ENCODE measurements at places on chromosomes 3 and 15.

DNA sequence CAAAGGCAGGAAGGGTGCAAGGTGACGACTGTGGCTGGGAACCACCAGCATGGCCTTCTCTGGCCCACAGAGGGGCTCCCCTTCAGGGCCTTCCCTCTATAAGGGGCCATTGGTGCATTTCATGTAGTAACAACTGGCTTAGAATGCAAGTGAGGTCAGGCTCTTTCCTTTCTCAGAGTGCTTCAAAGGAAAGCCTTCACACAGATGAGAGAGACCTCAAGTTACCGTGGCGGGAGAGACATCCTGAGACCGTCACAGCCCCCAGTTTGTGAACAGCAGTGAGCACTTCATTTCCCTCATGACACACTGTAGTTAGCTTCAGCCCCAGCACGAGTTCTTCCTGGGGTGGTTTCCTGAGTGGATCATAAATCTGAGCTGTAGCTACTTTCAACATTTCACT lies 96.6 kb upstream of the LIMD1 start:
- no peak for DNase-seq

GRCh38 chr3:42157540-42158538 lies 66.7 kb downstream of the TRAK1 start:
- no peak for DNase-seq

DNA sequence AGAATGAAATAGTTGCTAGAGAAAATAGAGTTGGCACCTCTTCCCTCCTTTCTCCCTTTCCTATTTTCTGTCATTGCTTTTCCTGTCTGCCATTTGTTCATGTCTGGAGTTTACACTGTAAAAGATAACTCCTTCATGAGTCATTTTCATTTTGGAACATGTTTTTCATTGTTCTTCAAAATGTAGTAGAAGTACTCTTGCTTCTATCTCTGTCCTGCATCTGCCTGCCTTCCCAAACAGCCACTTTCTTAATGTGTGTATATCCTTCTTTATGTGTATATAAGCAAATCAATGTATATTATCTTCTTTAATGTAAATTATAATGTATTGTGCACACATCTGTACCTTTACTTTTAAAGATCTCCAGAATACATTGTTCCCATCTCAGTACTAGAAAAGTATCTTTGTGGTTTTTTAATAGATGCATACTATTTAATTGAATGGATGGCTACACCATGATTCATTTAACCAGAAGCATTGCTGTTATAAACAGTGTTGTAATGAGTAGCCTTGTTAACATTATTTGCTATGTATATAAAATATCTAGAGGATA lies 41.1 kb downstream of the TSC22D2 start:
- no peak for DNase-seq

DNA sequence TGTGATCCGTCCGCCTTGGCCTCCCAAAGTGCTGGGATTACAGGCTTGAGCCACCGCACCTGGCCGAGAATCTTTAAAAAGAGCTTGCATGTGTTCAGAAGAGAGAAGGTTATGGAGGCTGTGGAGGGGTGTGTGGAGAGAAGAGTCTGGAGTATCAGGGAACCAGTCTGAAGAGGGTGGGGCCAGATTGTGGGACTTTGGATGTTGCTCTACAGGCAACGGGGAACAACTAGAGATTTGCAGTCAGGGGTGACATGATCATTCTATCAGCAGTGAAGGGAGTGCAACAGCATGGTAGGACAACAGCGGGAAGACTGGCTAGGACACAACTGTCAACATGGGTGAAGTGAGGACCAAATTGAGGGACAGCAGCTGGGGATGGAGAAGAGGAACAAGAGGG lies 8.9 kb downstream of the SCAMP2 start:
- no peak for DNase-seq

DNA sequence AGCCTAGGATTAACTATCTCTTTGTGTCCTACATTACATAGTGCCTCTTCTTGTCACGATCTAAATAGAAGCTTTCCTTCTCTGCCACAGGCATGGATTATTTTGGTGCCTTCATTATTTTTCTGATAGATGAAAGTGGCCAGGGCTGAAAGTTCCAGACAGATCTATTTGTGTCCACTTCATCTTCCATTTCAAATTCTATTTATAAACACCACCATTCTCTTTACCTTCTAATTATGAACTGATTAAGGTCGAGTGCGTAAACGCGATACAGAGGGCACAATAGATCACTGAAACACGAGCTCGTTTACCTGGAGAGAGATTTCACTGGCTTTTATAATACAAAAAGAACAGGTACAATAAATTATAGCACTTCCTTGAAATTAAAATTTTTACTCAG lies 105.0 kb downstream of the EDEM1 start:
- no peak for DNase-seq

DNA sequence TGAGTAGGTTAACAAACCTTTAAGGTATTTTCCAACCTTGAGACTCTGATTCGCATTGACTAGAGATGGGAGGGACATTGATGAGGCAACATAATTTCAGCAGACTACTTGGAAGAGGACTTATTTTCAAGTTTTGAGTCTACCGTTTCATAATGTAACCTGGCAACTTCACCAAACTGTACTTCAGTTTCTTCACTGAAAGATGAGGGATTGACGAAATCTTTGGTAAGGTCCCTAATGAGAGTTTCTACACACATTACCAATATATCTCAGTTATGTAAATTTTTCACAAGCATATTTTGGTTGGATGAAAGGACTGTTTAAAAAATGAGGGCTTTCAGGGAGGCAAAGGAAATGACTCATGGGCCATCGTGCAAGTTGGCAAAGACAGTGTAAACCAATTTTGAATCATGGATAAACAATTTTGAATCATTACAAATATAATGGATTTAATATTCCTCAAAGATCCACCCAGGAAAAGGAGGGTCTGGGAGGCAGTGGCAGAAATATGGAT lies 28.7 kb upstream of the SEMA6D start:
- DNase-seq, result no peak

GRCh38 chr15:81475471-81475870 lies 101.5 kb upstream of the TMC3 start:
- DNase-seq, result no peak

- no peak for DNase-seq
Measured at GRCh38 chr3:27610800-27611525, 111.2 kb downstream of the EOMES start.

DNA sequence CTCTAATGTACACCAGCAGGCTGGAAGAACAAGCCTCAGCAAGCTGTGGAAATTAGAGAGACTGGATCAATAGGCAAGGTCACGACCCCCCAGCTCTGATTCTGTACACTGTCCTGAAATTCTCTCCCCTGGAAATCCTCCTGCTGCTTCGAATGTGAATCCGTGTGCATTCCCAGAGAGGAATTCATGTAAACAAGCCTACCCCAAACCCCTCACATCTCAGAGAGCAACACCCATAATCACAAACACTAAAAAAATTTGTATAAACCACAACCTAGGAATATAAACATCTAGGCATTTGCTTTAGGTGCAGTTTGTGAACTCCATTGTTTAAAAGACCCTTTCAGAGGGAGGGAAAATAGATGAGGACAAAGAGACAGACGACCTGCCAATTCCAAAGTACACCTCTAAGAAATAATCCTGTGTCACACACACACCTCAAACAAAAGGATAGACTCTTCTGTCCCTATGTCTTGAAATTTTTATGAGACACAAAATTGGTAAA lies 325.2 kb downstream of the WDR72 start:
- no peak for DNase-seq

GRCh38 chr3:148735597-148735996 lies 37.9 kb downstream of the AGTR1 start:
- no peak for DNase-seq

DNA sequence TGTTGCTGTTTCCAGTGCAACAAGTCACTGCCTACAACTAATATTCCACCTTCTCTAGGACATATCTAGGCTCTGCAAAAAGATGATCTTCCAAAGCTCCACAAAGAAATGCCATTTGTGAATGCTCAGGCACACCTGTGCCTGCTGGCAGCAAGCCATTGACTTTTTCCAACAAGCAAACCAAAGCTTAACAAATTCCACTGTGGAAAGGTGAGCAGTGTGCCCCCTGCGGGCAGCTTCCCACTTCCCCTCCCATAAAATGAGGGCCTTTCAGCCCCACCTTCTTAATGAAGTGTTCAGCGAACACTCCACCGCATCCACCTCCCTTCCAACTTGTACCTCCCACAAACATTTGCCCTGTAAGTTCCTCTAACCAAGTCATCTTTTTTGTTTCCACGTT lies 157.5 kb upstream of the SLC24A5 start:
- no peak for DNase-seq

GRCh38 chr3:43290956-43291355 lies 4.6 kb downstream of the SNRK start:
- no peak for DNase-seq

DNA sequence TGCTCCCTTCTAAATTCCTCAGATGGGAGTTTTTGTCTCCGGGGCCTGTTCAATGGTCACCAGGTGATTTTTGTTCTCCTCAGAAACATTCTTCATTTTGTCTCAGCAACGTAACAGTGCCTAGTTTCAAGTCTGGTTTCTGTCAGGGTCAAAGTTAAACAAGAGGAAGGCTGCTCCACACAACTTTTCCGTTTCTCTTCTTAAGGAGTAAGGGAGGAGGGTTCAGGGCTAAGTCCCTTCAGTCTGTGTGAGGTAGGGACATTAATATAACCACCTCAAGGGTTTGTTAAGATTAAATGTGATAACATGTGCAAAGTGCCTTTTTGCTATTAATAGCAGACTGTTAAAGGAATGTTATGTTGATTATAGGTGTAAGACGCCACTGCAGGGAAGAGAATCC lies 41.8 kb downstream of the HOMER2 start:
- DNase-seq, result no peak

- no peak for DNase-seq
Measured at GRCh38 chr3:13352621-13353131, 67.4 kb downstream of the NUP210 start.

DNA sequence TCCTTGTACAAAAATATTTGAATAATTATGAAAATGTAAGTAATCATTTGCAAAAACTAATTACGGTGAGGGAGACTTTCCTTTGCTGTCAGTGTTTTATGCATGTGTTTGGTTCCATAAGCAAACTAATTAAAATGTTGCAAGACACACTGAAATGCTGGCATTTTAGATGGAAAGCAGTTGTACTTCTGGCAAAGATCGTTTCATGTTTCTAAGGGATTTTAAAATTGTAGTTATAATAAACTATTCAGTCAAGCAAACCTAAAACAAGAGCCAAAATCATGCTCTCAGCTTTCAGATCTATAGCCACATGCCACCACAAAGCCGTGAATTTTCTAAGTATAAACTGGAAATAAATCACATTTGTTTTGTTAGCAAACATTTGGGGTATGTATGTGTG lies 240.1 kb upstream of the ZNF385D start:
- no peak for DNase-seq

DNA sequence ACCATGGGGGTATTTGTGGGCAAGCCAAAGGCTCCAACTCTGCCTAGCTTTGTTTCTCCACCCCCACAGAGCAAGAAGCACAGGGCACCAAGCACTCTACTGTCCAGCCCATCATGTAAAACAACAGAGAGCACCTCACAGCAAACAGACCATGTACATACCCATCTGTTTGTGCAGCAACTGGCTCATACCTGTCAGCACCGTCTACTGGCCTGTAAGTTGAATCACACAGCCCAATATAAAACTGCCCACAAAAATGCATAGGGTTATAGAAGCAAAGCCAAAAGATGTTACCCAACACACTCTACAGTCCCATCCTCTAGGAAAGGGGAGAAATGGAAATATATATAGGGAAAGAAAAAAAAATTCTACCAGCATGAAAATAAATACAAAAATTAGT lies 139.7 kb upstream of the CPNE4 start:
- no peak for DNase-seq

- no peak for DNase-seq
Measured at GRCh38 chr15:30904812-30905211, 1.1 kb downstream of the FAN1 start.
